Sciatic nerve (tissue), 2 donors: ENCODE measurements at places on chromosomes 1 and 21.
A peak's percentile ranks its signal among the peaks of the same experiment; 100 is the strongest.

DNA sequence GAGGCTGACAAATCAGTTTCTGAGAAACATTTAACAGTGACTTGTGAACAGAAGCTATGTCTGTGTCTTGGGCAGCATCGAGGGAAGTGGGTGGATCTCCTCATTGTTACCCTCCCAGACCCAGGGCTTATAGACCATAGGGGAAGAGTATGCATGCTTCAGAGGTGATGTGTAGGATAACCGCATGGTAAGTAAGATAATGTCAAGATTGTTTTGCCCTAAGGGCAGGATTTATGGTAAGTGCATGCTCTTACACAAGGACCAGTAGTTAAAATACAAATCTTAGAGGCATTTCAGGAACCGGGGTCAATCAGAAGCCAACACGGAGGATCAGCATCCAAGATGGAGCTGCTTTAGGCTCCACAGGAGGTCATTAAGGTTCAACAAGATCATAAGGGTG is 7.7 kb upstream of the PRMT2 start:
- DNase-seq = no peak

DNA sequence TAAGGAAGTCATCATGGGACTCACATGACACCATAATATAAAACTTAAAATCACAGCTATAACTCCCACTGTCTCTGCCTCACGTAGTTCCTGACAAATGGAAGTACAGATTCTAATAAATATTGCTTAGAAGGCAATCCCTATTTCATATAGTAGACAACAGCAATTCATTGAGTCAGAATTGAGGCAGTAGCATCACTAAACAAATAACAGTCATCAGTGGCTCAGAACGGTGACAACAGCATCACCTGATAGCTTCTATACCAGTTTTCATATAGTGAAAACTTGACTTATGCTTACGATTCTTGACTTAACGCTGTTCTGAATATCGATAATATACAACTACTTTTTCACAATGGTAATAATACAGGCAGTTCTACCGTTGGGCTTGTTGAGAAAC is 12.0 kb downstream of the TARBP1 start:
- no peak for DNase-seq

- no peak for DNase-seq
These were observed 54.1 kb upstream of the BCAR3 start for GRCh38 chr1:93735722-93736121.

GRCh38 chr1:209879539-209879938 is 51.8 kb downstream of the UTP25 start:
- DNase-seq = no peak

DNA sequence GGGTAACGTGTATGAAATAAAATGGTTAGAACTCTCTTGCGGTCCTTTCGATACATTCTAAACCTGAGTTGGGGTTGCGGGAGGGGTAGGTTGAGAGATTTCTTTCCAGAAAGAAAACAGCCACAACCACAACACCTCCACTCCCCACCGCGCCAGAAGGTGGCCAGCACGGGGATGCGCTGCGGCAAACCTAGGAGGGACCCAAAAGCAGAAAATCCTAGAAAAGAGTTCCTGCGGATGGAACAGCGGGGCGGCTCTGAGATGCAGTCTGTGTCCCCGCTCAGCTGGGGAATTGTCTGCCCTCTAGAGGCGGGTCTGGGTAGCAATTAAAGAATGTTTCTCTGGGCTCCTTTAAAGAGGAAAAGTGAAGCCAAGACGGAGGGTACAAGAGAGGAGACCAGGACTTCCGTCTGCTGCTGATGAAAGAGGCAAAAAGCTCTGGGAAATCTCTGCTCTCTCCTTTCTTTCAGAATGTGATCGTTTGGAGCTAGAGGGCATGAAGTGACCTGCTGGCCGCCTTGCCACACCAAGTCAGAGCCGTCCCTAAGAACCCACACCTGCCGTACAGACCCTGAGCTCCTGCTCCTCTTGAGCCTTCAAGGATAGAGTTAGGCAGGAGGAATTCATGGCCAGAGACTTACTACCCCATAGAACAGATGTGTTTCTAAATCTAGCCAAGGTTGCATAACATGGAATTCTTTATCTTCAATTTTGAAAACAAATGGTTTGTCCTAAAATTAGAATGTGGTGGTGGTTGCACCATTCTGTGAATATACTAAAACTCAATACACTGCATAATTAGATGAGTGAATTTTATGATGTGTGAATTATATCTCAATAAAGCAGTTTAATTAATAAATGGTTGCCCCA is 46.5 kb upstream of the COA6 start:
- DNase-seq = peak; percentile 65

- no peak for DNase-seq
These were observed 15.5 kb downstream of the PROX1 start for GRCh38 chr1:214003233-214003632.
